ENCODE measurements at places on chromosomes 1 and 21. TPM values are rescaled to one million over a fixed set of nuclear protein-coding genes. Genes with fewer than 3 reads are reported as not detected.

DNA sequence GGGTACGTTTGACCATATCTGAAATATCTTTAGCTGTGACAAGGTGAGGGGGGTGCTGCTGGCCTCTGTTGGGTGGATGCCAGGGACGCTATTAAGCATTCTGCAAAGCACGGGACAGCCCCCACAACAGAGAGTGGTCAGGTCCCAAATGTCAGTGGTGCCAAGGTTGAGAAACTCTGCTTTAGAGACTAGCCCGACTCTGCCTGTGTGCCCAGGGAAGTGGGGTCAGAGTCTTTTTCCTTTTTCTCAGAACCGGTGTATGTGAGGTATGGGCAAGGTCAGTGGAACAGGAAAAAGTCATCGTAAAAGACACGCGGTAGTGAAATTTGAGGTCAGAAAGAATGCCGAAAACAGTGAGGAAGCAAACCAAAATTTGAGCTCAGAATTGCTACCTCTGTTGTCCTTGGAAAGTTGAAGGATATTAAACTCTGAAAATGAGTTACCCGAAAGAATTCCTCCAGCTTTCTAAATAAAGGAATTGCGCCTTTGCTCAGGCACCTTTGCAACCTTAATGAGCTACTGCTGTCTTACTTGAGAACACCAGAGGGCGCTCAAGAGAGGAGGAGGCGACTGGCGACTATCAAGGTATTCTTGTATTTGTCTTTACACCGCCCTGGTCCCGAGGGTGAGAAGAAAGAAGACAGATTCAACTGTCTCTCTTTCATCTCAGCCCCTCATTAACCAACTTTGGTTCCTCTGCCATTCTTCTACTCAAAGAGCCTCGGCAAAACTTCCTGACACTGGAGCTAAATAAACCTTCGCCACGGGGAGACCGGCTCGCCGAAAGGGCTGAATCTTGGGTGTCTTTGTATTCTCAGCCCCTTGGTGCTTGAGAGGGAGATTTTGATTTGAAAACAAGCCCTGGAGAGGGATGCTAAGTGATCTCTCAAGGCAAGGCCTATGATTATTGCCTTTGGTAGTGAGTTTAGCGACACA, 85.4 kb upstream of the OLIG2 start:
- DNase-seq: peak; percentile 53

- no peak for DNase-seq
Measured at GRCh38 chr1:173715538-173715844, 710 bp downstream of the KLHL20 start.

LCE3E gene
- polyA plus RNA-seq: not detected

NCMAP gene
- 0.10 TPM for polyA plus RNA-seq

GRCh38 chr1:8845104-8846097, 28.0 kb upstream of the RERE start:
- no peak for DNase-seq

DNA sequence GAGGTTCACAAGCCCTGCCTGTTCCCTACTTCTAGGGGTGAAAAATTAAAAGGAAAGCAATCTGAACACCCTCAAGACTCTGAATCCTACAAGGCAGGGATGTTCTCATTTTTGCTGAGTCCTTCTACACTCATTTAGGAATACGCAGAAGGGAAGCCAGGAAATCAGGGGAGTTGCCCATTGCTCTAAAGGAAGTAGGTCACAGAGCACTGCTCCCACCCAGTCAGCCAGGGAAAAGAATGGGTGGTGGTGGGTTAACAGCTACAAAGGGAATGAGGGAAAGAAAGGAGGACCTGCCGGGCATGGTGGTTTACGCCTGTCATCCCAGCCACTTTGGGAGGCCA, 2.4 kb upstream of the CTTNBP2NL start:
- no peak for DNase-seq

OLFML2B gene
- polyA plus RNA-seq: not detected

SUSD4 gene
- 18.5 TPM for polyA plus RNA-seq

DNA sequence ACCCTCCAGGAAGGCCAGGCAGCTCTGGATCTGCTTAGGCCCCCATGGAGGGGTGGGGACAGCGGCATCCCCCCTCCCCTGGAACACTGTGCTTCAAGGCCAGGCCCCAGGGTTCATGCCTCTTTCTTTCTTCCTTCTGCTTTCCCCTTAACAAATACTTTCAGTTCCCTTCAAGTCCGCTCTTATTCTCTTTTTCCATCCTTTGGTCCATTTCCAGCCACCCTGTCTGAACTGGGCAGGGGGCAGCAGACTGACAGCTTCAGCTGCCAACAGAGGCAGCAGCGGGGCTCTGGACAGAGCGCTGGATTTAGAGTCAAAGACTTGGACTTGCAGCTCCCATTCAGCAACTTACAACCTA, 1.1 kb upstream of the CD244 start:
- DNase-seq: no peak

PIGR gene
- polyA plus RNA-seq: not detected

- DNase-seq: no peak
Measured at GRCh38 chr1:235483090-235483489, 21.2 kb downstream of the B3GALNT2 start.

GRCh38 chr1:190957565-190957964, 479.9 kb upstream of the BRINP3 start:
- no peak for DNase-seq

ACTL8 gene
- polyA plus RNA-seq: not detected

DNA sequence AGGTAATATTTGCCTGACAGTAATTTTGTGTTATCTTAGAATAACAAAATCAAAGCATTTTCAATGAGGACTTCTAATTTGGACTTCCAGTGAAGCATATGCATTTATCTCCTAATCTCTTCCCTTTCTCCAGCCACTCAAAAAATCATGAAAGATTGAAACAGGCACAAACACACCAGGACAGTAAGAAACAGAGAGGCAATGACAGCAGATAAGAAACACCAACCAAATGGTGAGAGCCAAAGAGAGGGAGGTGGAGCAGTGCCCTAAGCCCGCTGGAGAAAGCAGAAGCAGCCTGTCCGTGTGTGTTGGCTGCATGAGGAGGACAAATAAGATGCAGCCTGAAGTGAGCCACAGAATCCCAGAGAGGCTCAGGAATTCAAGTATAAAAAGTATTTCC, 39.0 kb downstream of the SLC44A3 start:
- DNase-seq: no peak

DNA sequence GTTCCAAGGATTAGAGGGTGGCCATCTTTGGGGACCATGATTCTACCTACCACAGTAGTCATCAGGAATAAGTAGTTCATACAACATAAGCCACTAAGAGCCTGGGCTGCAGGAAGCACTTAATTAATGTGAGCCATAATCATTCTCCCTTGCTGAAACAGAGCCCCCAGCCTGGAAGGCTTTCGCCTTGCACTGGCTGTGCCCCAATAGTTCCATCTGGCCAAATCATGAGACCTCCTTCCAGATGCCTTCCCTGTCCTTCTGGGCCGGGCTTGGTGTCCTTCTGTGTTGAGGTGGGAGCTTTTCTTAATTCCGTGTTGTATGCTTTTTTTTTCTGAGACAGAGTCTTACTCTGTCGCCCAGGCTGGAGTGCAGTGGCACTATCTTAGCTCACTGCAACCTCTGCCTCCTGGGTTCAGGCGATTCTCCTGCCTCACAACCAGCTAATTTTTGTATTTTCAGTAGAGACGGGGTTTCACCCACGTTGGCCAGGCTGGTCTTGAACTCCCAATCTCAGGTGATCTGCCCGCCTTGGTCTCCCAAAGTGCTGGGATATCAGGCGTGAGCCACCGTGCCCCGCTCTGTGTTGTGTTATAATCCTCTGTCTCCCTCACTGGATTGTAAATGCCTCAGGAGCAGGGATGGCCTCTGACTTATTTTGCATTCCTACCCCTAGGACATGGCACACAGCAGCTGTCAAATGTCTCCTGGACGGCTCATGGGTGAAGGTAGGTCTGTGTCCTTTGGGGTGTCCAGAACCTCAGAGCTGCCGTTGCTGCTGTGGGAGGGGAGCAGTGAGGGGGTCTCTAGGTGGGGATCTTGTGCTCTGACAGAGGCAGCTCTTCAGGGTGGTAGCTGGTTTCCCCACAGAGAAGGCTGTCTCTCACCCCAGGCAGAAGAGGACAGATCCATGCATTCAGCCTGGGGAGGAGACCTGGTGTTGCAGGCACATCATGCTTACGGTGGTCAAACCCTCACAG, 10.1 kb downstream of the GNG4 start:
- no peak for DNase-seq

GJA9 gene
- not detected for polyA plus RNA-seq

- DNase-seq: no peak
Measured at GRCh38 chr1:117828201-117828600, 101.2 kb downstream of the GDAP2 start.

DNA sequence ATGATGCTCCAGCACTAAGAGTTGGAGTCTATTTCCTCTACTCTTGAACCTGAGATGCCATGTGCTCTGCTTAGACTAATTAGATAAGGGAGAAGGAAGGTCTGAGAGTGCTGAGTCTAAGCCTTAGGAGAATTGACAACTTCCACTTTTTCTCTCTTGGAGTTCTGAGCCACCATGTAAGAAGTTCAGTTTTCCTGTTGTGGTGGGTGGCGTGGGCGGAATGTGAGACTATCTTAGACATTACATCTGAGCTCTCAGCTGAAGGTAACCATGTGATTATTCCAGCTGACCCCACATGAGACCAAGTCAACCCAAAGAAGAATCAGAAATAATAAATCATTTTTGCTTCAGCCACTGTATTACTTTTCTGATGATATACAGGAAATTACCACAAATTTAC, 404.5 kb upstream of the LRRC7 start:
- DNase-seq: no peak

DNA sequence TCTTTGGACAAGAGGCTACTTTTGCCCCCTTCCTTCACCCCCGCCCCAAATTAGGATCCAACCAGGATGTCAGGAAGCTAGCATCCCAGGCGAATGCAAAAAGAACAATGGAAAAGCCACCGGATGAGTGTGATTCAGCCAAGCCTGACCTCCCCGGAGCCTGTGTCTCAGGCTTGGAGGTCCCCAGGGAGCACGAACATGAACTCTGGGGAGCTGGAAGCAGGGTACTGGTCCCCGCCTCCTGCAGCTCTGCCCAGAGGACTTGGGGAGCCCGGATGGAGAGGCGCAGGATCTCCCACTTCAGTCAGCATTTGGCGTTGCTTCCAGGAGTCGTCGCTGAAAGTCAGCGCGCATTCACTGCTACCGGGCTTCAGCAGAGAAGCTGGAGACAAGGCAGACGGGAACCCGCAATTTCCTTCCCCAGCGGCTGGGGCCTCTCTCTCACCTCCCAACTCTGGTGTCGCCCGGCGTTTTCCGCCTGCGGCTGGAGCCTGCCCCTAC, 1.8 kb upstream of the TBX15 start:
- DNase-seq: no peak

GRCh38 chr1:204495777-204496176, 1.2 kb upstream of the PIK3C2B start:
- DNase-seq: no peak

DNA sequence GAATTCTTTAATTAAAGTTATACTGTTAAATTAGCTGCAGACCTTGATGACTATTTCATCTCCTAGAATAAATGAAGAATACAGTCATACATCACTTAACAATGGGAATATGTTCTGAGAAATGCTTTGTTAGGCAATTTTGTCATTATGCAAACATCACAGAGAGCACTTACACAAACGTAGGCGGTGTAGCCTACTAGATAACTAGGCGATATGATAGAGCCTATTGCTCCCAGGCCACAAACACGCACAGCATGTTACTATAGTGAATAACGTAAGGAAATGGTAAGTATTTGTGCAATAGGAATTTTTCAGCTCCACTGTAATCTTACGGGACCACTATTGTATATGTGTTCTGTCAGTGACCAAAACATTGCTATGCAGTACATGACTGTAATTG, 37.6 kb upstream of the DESI2 start:
- no peak for DNase-seq

DNA sequence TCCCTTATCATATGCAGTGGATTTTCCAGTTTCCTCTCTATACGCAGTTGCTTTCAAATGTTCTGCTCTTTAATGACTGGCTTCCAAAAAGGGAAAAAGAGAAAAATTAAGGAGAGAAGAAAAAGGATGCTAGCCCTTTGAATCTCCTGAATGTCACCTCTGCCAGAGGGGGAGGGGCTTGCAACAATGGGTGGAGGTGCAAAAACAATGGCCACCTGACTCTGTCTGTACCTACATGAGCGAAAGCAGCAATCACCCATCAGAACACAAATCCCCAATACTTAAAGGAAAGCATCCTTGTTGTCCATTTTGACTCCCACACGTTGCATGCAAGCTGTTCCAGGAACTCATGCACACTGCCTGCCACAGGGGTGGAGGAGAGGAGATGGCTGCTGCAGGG, 61.2 kb downstream of the CCDC30 start:
- no peak for DNase-seq

DNA sequence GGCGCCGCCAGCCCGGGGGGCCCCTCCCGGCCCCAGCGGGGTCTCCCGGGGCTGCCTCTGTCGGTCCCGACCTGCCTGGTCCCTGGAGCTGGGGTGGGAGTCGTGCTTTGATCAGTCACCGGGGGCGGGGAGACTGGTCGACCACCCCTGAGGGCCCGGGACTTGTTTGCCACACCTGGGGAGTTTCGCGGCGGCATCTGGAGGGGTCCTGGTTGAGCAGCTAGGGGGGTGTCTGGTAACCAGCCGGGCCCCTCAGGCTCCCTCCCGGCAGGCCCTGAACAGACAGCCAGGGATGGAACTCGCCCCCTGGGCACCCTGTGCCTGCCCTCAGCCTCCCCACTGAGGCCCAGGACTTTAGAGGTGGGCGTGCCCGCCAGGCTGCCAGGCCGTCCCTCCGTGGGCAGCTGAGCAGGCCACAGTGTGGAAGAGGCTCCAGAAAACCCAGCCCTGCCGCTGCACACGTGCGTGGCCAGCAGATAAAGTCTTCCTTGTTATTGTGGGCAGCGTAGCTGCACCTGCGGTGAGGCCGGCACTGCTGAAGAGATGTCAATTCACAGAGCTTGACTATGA, 13.3 kb upstream of the SAMD11 start:
- no peak for DNase-seq

Measured in CD4-positive, alpha-beta memory T cell (primary cell).